ENCODE measurements at places on chromosomes 12 and 14.

DNA sequence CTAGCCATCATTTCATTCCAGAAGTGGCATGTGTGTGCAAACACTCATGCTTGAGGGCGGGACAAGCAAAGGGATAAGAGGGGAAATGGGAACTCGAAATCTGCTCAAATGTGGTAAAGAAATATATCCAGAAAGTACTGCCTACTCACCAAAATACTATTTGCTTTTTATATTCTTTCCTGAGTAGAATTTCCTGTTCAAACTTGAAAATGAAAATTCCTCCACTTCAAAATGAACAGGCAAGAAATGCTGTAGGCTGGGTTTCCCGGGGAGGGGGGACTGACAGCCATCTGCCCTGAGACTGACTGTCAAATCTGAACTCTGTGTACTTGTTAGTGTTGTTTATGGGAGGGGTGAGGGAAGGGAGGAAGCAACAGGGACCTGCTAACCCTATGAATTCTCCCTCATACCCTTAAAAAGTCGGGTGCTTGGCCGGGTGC is 34.6 kb downstream of the NTF3 start:
- no peak for DNase-seq

DNA sequence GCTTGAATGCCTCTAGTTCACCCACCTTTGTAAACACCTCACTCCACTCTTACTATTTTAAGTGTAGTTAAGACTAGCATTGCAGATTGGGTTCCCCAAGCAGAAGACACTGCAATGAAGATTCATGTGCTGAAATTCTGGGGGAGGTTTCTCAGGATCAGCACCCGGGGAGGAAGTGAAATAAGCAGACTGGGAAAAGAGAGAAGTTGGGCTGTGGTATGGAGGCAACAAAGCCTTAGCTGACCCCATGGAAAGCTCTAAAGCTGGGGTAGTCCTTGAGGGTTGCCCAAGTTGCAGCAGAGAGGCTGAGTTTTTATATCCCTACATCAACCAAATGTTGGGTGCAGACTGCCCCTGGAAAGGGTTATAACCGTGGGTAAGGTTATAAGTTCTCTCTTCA is 23.9 kb upstream of the IGF1 start:
- DNase-seq = no peak

- no peak for DNase-seq
Measured at GRCh38 chr12:104701756-104702155, 245.0 kb downstream of the CHST11 start.

DNA sequence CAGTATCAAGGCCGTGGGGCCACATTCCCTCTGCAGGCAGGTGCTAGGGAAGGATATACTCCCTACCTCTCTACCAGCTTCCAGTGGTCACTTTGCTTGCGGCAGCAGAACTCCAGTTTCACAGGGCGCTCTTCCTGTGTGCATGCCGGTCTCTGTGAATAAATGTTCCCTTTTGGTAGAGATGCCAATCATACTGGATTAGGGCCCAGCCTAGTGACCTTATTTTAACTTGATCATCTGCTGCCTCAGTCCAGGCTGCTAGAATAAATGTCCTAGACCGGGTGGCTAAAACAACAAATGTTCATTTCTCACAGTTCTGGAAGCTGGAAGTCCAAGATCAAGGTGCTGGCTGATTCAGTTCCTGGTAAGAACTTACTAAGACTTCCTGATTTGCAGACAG is 198.8 kb upstream of the TMEM132C start:
- DNase-seq = no peak

DNA sequence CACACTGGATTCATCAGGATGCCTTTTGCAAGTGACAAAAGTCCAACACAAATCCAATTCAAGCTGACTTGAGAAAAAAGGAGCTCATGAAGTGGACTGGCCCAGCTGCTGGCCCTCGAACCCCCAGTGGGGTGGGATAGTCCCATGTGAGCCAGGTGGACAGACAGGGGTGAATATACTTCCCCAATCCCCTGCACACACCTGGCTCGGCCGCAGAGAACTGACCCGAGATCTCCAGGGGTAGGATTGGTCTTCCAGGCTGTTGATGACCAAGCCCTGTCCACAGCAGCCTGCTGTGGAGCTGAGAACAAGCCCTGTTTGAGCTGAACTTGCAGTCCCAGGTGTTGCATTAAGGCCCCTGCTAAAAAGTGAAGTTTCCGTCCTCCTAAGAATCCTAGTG is 56.2 kb downstream of the TPCN1 start:
- DNase-seq = no peak

DNA sequence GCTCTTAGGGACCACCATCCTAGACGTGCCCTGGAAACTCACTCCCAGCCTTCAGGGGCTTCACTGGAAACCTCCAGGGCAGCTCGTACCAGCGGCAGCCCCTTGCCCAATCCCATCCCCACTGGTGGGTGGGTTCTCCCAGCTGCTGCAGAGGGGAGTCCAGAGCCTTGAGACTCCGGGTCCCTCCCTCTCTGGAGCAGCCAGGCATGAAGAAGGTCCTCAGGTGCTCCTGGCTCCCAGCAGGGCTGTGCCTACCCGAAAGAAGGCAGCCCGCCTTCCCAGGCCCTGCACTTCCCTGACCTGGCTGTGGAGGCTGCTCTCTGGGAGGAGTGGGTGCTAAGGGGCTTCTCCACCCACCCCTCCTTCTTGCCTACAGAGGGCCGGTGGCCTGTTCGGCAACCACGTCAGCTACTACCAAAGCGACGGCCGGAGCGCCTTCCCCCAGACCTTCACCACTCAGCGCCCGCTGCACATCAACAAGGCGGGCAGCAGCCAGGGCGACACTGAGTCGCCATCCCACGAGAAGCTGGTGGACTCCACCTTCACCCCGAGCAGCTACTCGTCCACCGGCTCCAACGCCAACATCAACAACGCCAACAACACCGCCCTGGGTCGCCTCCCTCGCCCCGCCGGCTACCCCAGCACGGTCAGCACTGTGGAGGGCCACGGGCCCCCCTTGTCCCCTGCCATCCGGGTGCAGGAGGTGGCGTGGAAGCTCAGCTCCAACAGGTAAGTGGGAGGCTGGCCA is 115.5 kb upstream of the FKBP4 start:
- DNase-seq = no peak

GRCh38 chr14:80491650-80492049 is 280.3 kb upstream of the DIO2 start:
- DNase-seq = no peak

GRCh38 chr12:17372508-17372907 is 717.5 kb downstream of the RERGL start:
- DNase-seq = no peak

GRCh38 chr14:77067632-77068516 is 30.2 kb upstream of the CIPC start:
- DNase-seq = no peak

GRCh38 chr12:180445-180844 is 33.5 kb downstream of the SLC6A12 start:
- no peak for DNase-seq

GRCh38 chr14:76531821-76532318 is 155.9 kb downstream of the ESRRB start:
- no peak for DNase-seq

DNA sequence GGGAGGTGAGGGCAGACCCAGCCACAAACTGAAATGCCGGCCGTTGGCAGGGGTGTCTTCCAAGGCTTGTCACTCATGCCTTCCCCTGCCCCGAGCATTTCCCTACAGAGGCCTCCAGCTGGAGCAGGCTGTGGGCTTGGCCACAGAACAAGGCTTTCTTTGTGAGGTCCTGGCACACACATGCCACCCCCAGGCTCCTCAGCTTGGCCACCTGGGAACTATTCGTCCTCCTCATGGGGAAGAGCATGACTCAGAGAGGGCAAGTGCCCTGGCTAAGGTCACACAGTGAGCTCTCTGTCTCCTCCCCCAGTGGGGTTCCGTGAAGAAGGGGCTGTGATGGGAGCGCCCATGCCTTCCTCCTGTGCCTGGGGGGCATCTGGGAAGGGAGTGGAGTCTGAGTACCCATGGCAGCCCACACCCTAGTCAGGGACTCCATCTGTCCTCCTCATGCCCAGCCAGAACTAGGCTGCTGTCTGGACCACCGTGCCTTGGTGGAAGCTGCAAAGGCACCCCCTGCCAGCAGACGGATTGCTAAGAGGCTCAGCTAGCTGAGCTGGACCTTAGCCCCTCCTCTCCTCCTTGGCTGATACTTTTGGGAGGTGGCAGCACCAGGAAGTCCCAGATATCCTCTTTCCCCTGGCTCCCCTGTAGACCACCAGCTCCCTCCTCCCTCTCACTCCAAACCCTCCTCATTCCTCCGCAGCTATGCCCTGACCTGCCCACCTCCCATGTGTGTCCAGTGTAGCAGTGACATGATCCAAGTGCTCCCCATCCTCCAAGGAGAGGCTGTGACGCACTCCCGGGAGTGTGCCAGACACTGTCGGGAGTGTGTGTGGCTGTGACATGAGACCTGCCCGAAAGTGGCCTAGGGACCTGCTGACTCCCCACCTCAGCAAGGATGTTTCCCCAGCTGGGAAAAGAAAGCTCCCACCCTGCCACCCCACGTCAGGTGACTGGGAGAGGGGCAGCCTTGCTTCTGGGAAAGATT is 21.4 kb downstream of the ABCB9 start:
- no peak for DNase-seq

DNA sequence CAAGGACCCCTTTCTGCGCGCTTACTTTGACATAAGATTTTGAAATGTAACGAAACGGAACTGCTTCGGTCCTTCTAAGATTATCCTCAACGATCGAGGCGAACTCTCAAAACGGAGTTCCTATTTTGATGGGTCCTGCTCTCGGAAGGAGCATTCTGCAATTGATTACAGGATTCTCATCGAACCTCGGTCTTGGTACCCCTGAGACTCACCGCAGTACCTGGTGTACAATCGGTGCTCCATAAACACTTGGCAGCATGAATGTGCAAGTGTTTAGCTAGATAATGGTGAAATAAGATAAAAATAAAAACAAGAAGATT is 530 bp upstream of the NEMF start:
- no peak for DNase-seq

Data from HS-27A (cell line).